Motor neuron (in vitro differentiated cells): ENCODE measurements at places on chromosomes 2 and 18. TPM values are rescaled to one million over a fixed set of nuclear protein-coding genes. Genes with fewer than 3 reads are reported as not detected.

The DPP10 gene
- total RNA-seq, result 11.2 and 13.4 TPM in 2 replicates

The VWC2L gene
- 0.69 TPM in 1 of 2 replicates, not detected in the other for total RNA-seq

The SERPINB10 gene
- not detected in 2 replicates for total RNA-seq

The POTEI gene
- total RNA-seq, result 0.11 and 0.13 TPM in 2 replicates

The IL36G gene
- 0.54 and 0.92 TPM in 2 replicates for total RNA-seq

The KYNU gene
- 0.57 and 0.58 TPM in 2 replicates for total RNA-seq

The PPP1R1C gene
- total RNA-seq, result 0.39 TPM in 1 of 2 replicates, not detected in the other

The ATOH8 gene
- total RNA-seq, result 1.2 and 1.5 TPM in 2 replicates

The C2orf80 gene
- 11.9 and 15.2 TPM in 2 replicates for total RNA-seq

- no peak for ATAC-seq
Measured at GRCh38 chr2:16908656-16909055, 243.0 kb upstream of the CYRIA start.

GRCh38 chr2:174335988-174336500 is 1.3 kb downstream of the SP9 start:
- peak; percentile 57 for ATAC-seq

DNA sequence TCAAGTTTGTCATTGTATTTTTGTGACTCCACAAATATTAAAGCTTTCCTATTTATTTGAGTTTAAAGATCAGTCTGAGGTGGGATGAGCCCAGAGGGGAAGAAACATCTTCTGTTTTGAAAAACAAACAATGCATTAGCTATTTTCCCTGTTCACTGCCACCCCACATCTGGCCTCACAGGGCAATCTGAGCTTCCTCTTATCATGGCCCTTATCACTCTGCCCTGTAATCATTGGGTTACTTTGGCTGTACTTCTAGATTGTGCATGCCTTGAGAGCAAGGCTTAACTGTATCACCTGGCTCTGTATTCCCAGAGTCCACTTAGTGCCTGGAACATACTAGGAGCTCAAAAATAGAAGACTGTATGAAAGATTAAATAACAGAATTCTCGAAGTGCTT is 241.6 kb upstream of the NT5C1B start:
- no peak for ATAC-seq

DNA sequence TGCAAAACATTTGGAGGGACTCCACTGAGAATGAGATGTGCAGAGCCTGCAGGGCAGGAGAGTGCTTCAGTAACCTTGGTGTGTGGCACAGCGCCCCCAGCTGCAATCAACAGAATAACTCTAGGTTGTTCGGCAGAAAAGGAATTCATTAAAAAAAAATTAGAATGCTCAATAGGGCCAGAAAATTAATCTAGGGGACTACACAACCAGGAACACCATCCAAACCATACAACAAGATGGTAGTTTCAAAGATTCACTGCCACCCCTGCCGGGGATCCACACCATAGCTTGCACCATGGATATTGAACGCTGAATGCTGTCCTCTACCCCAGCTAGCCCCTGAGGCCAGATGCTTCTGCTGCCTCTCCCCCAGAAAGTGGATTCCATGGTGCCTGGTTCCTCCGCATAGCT is 50.1 kb downstream of the THUMPD2 start:
- no peak for ATAC-seq

GRCh38 chr2:43270930-43271615 is 44.7 kb upstream of the ZFP36L2 start:
- ATAC-seq, result no peak

- no peak for ATAC-seq
Measured at GRCh38 chr2:187440101-187440675, 7.9 kb downstream of the CALCRL start.

GRCh38 chr2:204715361-204715760 is 170.1 kb downstream of the PARD3B start:
- no peak for ATAC-seq

GRCh38 chr2:201806442-201807170 is at the start of gene CDK15:
TSS of gene CDK15 (plus strand) at chr2:201806537. CDS start at chr2:201806665, 128 bp downstream.
- peak; percentile 21 for ATAC-seq

- no peak for ATAC-seq
Measured at GRCh38 chr2:226327830-226328229, 471.8 kb downstream of the IRS1 start.

GRCh38 chr2:190435031-190435670 is 27.0 kb downstream of the MFSD6 start:
- ATAC-seq, result no peak
